ENCODE measurements at places on chromosomes 6 and 20.

- no peak for DNase-seq
Measured at GRCh38 chr6:53581173-53581773, 36.4 kb upstream of the GCLC start.

DNA sequence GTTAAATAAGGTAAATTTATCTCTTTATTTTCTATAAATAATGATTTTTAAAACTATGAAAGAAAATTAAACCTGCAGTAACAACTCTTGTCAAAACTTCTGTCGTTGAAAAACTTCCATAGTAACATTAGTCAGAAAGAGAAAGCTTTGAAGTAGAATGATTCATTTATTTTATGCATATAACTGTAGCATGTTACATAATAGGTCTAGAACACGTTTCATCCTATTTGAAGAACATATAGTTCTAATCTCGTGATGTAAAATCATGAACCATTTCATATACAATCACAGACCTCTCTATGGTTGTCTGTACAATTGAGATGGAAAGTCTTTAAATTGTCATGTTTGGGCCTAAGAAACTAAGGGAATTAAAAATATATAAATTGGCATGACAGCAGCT, 61.3 kb upstream of the MYLIP start:
- no peak for DNase-seq

GRCh38 chr20:50257860-50258259, 67.2 kb downstream of the CEBPB start:
- DNase-seq, result no peak

DNA sequence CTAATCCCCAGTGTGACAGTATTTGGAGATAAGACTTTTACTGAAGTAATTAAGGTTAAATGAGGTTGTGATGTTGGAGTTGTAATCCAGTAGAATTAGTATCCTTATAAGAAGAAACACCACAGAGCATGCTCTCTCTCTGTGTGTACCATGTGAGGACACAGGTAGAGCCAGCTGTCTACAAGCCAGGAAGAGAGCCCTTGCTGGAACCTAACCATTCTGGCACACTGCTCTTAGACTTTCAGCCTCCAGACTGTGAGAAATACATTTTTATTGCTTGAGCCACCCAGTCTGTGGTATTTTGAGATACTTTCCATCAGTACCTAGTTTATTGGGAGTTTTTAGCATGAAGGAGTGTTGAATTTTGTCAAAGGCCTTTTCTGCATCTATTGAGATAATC, 110.2 kb downstream of the PHF3 start:
- DNase-seq, result no peak

DNA sequence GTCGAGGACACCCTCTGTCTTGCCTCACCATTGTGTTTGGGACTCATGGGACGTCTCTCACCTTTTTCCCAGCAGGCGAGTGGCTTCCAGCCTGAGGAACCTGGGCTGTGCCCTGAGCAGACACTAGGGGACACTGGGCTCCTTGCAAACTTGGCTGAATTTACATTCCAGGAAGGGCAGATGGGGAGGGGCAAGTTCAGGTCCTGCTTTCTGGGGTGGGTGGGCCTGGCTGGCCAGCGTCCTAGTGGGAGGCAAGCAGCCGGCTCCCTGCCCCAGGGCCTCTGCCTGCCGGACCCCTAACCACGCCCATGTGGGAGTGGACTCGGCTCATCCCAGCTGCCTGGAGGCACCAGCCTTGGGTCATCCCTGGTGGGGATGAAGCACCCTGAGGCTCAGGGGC, 48.2 kb upstream of the MLN start:
- DNase-seq, result peak; percentile 20

- peak; percentile 71 for DNase-seq
Measured at GRCh38 chr6:157221049-157221816, 102.1 kb downstream of the TMEM242 start.

GRCh38 chr6:28738396-28738765, 185.4 kb downstream of the TRIM27 start:
- no peak for DNase-seq

DNA sequence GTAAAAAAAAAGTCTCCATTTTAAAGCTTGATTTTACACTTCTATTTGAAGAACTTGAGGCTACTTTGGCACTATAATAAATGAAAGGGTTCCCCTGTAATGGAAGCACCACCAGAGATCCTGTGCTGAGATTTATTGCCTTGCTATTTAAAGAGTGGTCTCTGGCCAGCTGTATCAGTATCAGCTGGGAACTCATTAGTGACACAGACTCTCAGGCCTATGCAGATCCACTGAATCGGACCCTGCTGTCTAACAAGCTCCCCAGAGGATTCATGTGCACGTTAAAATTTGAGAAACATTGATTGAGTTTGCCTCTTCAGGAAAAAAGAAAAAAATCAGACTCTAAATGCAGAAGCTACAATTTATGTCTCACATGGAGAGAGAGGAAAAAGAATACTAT, 299.9 kb upstream of the BMP2 start:
- DNase-seq, result no peak
